T-helper 9 cell (primary cell): ENCODE measurements at places on chromosomes 13 and 19.

GRCh38 chr19:7980168-7980567 lies 25.3 kb downstream of the ELAVL1 start:
- DNase-seq = no peak

DNA sequence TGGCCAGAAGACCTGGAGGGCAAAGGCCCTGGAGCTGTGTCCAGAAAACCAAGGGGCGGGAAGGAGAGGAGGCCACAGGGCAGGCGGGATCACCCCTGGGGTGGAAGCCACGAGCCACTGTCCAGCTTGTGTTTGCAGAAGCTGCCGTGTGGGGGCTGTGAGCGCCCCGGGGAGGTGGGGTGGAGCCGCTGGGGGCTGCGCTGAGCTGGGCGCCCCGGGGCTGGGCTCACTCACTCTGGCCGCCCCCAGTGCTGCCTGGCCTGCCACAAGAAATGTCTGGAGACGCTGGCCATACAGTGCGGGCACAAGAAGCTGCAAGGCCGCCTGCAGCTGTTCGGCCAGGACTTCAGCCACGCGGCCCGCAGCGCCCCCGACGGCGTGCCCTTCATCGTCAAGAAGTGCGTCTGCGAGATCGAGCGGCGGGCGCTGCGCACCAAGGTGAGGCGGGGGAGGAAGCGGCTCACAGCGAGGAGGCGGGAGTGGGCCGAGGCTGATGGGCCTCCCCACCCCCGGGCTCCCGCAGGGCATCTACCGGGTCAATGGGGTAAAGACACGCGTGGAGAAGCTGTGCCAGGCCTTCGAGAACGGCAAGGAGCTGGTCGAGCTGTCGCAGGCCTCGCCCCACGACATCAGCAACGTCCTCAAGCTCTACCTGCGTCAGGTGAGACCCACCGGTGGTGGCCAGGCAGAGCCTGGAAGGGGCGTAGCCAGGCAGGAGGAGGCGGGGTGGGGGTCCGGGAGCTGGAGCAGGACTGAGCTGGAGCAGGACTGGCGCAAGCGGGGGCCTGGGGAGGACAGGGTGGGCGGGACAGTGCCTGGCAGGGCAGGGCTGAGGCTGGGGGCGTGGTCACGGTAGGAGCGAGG lies 13.6 kb downstream of the POLR2E start:
- no peak for DNase-seq

DNA sequence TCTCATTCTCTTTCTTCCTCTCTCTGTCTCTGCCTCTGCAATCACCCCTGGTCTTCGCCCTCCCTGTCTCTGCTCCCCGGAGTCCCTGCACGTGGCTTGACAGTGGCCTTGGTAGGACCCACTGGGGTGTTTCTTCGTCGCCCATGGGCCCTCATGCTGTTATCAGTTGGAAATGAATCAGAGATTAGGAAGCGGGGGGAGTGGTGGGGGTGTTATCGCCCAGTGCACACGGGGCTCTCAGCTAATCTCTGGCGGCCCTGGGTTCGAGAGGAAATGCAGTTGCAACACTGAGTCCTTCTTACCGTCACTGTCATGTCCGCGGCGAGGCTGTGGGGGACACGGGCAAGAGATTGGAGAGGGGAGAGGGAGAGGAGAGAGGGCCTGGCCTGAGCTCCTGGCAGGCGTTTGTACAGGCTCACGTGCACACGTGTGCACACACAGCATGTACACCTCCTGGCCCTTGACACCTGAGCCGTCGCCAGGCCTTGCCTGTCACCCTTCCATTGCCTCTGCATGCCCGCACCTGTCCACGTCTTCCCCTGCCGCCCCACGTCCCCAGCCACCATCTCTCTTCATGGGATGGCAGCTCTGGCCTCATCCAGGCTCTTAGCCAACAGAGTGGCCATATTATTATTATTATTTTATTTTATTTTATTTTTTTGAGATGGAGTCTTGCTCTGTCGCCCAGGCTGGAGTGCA lies 37.8 kb upstream of the SLC7A10 start:
- DNase-seq = no peak

GRCh38 chr13:113091211-113091771 lies 14.3 kb upstream of the F7 start:
- no peak for DNase-seq

DNA sequence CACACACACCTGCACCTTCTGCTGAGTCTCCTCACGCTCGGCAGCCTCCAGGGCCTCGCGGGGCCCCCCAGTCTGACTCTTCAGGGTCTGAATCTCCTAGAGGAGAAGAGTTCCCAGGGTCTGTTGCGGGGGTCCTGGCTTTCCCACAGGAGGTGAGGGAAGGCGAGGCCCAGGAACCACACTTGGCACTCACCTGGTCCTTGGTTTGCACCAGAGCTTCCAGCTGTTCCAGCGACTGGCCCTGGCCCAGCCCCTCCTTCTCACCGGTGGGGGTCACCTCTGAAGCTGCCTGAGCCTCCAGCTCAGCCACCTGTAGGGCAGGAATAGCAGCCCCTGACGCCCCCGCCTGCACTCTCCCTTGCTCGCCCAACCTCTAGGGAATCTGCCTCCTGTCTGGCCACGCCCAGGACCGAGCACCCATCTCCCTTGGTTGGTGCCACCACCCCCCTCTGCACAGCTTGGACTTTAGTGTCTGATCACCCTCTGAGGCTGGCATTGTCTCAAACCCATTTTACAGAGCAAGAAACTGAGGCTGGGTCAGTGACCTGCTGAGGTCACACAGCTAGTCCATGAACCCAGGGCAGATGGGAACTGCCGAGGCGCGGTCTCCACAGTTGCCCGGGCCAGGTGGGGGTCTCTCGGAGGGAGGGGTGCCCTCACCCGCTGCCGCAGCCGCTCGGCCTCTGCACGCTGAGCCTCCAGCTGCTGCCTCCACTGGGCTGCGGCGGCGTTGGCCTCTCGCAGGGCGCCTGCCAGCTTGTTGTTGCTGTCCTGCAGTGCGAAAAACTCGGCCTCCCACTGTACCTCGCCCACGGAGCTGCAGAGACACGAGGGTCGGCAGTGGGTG lies 9.5 kb downstream of the HOMER3 start:
- DNase-seq = no peak

DNA sequence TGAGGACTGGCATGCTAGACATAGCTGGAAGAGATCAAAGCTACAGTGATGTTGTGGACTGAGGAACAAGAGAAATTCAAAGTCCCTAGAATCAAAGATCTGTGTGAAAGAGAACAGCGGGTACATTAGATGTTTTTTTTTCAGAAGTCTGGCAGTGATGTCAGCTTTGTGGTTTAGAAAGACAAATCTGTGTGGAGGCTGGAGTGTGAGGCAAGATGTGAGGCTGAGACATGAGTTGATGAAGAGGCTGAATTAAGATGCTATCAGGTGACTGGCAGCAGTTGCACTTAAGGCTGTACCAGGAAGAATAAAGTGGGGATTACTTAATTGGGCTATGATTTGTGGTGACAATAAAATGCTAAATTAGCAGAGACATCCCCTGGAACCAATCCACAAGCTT lies 46.5 kb downstream of the DNAJC3 start:
- no peak for DNase-seq

GRCh38 chr13:102237230-102237629 lies 164.6 kb downstream of the FGF14 start:
- DNase-seq = no peak

DNA sequence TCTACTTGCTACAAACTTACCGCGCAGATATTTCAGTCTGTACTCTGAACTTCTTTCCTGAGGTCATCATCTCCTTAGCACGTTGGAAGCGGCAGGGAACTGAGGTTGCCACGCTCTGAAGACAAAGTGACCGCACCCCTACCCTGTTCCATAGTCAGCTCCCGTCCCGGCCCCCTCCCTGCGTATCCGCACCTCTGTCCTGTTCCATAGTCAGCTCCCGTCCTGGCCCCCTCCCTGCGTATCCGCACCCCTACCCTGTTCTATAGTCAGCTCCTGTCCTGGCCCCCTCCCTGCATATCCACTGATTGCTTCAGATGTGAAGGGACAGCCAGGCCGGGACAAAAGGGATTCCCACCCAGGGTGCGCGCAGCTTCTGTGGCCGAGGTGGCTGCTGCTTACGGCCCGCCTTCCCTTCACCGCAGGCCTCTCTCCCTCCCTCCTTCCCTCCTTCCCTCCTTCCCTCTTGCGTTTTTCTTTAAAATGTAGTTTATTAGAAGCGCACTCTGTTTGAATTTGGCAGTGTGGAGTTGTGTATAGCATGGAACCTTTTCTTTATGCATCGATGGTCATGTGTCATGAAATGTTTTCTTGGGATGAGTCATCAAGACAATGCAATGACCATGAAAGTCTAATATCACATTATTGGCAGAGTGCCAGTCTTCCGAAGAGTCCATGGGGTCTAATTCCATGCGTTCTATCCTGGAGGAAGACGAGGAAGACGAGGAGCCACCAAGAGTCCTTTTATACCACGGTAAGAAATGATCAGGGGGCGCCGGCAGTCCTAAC lies 21.9 kb upstream of the NDUFS7 start:
- no peak for DNase-seq

- DNase-seq = no peak
Observed at GRCh38 chr13:113883314-113883811, 19.5 kb upstream of the GAS6 start.

GRCh38 chr13:80278706-80279105 lies 62.2 kb downstream of the SPRY2 start:
- no peak for DNase-seq

- no peak for DNase-seq
Observed at GRCh38 chr13:82477436-82477835, 1404.8 kb downstream of the SLITRK1 start.

GRCh38 chr13:101624210-101624922 lies 171.9 kb downstream of the ITGBL1 start:
- no peak for DNase-seq

GRCh38 chr13:112772929-112773328 lies 83.1 kb downstream of the ATP11A start:
- no peak for DNase-seq

DNA sequence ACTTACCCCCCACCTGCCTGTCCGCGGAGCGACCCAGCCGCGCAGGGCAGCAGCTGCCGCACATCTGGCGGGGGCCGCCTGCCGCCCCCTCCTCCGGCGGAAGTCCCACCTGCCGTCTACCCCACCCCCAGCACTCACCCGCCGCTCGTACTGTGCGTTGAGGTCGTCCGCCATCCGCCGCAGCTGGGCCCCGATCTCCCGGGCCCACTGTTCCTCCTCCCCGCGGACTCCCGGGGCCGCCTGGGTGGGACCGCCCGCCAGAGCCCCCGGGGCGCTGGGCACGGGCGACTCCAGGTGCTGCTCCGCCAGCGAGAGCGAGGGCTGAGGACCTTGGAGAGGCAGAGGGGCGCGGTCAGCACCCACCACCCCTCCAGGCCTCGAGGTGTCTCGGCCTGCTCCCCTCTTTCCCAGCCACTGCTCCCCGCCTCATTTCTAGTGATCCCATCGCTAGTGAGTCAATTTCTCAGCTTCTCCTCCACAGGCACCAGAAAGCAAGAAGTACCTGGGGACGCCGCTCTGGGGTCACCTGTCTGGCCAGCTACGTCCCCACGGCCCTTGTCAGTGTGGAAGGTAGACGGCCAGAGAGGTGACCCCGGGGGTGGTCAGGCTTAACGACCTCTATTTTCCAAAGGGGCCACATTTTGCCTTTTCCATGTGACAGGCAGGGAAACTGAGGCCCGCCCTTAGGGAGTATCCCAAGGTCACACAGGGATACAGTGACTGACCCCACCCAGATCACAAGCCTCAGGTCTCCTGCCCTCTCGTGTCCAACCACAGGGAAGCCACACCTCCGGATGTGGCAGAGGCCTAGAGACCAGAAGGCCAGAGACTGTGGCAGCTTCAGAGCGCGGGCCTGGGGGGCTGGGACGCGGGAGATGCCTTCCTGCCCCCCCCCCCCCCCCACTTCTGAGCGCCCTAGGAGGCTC lies 4.3 kb downstream of the BBC3 start:
- peak; percentile 32 for DNase-seq

DNA sequence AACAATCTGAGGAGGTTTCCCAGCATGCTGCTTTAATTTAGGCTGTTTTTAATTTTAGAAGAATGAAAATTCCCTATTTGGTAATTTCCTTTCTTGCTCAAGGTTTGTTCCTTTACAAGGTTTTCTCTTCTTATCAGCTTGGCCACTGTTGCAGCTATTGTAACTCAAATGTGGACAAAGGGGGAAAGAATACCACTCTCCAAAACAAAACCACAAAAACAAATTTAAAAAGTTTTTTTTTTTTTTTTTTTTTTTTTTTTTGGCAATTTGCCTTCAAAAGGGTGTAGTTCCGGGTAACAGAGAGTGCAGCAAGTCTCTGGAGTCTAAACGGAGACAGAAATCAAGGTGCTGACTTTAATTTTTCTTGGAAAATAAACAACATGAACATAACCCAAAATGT lies 306.4 kb upstream of the ARGLU1 start:
- no peak for DNase-seq

GRCh38 chr19:6325614-6326013 lies 7.8 kb downstream of the ACER1 start:
- DNase-seq = no peak

- no peak for DNase-seq
Observed at GRCh38 chr19:48392860-48393558, 459 bp upstream of the GRIN2D start.

DNA sequence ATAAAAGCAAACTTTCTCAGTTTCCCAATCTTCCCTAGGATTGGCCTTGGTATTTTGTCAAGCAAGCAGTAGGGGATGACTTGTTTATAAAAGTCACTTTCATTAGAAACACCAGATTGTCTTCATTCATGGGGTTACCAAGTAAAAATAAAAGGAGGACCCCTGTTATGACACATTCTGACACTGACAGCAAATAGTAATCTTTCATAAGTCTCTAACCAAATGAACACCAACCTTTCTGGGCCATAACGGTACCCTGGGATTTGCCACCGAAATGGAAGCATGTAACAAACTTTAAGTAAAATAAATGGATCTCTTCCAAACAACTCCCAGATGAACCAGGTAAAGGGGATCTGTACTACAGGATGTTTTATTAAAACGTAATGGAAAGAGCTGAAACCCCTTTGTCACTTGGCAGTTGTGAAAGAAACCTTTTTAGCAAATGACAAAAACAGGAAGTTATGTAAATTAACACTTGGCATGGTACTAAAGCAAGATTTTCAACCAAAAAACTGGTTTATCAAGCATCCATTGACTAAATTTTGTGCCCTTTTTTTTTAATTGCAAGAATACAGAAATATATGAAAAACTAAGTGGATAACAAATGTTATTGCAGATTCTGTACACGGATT lies 335.6 kb downstream of the RBM26 start:
- DNase-seq = no peak

- no peak for DNase-seq
Observed at GRCh38 chr19:6269101-6269886, 10.5 kb downstream of the MLLT1 start.
